ENCODE measurements at places on chromosomes 1 and 21.

GRCh38 chr1:197277166-197277565 is 9.1 kb downstream of the CRB1 start:
- DNase-seq = no peak

- DNase-seq = no peak
Observed at GRCh38 chr1:58816747-58817221, 32.9 kb upstream of the JUN start.

DNA sequence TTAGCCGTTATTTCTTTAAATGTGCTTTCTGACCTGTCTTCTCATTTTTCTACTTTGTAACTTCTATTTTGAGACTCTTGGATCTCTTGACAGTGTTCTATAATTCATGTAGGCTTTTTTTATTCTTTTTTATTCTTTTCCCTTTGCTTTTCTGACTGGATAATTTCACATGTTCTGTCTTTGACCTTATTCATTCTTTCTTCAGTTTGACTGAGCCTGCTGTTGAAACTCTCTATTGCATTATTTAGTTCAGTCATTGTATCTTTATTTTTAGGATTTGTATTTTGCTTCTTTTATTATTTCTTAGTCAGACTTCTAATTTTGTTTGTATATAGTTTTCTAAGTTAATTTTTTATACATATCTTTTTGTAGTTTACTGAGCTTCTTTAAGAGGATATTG is 66.1 kb downstream of the DNAH14 start:
- DNase-seq = no peak

- peak; percentile 24 for DNase-seq
Observed at GRCh38 chr1:156319664-156320063, 18.4 kb downstream of the CCT3 start.

DNA sequence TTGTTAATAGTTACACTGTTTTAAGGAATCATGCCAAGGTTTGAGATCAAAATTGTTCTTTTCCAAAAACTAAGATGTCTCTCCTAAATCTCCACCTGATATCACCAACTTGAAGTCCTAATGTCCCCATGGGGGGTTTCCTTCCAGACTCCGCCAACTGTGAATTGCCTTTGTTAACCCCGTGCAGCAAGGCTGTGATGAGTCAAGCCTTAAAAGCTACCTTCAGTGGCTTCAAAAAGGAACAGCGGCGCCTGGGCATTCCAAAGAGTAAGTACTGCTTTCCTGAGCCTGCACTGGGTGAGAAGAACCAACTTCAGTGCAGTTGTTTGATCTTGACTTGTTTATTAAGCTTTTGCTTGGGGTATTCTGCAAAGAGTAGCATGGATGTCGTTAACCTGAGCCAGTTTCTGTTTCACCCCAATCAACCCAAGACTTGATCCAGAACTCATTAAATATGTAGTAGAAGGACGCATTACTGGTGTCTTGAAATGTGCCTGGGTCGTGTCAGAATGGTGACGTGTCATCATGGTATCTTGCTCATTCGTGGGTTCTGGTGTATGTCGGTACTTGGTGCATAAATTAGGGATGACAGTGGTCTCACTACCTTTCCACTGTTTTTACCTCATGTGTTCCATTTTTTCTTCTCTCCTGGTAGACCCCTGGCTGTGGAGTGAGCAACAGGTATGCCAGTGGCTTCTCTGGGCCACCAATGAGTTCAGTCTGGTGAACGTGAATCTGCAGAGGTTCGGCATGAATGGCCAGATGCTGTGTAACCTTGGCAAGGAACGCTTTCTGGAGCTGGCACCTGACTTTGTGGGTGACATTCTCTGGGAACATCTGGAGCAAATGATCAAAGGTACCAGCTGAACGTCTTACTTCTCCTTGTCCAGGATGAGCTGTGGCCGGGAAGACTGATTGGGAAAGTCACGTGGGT is 8.7 kb downstream of the ETS2 start:
- DNase-seq = no peak

GRCh38 chr1:8024329-8024728 is 1.8 kb downstream of the ERRFI1 start:
- no peak for DNase-seq

DNA sequence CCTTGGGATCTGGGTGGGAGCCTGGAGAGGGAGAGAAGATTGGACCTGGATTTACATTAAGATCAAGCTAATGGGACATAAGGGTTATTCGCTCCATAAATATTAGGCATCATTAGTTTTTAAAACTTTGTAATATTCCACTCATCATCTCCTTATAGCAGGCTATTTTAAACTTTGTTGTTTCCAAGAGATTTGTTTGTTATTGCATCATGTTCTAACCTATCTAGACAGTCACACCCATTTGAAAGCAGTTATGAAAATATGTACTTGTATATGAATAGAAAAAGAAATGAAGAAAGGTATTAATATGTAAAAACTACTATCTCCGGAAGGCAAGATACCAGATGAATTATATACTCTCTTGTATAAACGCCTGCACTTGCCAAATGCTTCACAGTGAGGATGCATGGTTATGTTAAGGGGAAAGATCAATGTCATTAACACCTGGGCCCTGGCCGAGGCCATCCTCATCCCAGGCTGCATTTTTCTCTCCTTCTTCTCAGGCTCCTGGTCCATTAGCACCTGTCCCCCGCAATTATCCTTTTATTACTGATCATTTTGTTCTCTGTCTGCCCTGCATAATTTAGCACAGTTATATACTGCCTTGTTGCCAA is 468.2 kb downstream of the MATN1 start:
- DNase-seq = no peak

- no peak for DNase-seq
Observed at GRCh38 chr1:97827887-97828286, 92.9 kb downstream of the DPYD start.

DNA sequence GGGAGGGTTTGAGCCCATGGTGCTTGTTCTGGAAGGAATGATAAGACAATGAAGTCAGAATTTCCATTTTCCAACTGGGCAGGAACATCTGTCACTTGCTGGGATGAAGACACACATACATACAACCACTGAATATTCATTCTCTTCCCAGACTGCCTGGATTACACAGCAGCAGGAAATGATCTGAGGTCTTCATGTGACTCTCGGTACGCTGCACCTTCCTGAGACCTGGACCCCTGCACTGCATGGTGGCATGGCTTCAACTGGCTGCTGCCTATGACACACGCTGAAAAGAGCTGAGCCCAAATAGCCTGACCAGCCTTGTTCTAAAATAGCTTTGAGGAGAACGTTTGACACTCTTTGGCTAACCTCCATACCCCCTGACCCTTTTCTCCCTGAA is 150.6 kb downstream of the GABPA start:
- no peak for DNase-seq

DNA sequence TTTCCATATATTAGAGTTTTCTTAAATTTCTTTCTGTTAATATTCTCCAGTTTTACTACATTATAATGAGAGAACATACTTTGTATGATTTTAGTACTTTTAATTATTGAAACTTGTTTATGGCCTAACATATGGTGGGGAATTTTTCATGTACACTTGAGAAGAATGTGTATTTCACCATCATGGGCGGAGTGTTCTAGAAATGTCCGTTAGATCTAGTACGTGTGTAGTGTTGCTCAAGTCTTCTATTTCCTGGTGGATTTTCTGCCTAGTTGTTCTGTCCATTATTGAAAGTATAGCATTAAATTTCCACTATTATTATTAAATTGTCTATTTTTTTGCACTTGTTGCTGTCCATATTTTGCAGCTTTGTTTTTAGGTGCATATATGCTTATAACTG is 64.0 kb upstream of the RGS21 start:
- no peak for DNase-seq

GRCh38 chr1:31122101-31122735 is 56.7 kb upstream of the PUM1 start:
- no peak for DNase-seq

GRCh38 chr1:109793089-109793485 is 29.4 kb upstream of the EPS8L3 start:
- no peak for DNase-seq

- no peak for DNase-seq
Observed at GRCh38 chr1:51733793-51734522, 117.1 kb downstream of the OSBPL9 start.

DNA sequence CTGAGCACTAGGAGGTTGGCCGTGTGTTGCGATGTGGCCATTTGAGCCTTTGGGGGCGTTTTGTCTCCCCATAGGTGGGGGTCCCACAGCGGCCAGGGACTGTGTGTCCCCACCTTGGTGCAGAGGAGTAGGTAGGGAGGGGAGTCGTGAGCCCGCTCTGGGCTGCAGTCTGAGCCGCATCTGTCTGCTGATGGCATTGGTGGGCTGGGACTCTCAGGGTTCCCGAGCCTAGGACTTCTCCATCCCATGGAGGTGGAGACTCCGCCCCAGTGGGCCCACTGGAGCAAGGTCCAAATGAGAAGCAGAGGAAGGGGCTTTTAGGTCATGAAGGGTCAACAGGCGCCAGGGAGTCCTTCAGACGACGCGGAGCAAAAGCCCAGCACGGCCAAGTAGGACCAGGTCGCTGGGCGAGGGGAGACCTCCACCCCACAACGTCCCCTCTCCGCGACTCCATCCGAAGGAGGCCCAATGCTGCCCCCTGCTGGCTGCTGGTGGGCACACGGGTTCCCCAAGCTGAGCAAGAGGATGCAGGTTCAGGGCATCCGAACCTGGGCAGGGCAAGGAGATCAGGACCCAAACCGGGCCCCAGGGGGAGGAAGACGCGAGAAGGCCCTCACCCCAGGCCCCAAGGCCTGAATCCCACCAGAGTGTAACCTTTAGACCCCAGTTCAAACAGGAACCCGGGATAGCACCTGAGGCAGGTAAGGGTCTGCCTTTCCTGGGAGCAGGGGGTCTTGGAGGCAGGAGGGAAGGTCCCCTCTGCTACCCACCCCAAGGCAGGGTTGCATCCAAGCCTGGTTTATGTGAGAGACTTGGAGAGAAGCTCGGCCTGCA is 14.9 kb downstream of the TTC34 start:
- DNase-seq = peak; percentile 62

DNA sequence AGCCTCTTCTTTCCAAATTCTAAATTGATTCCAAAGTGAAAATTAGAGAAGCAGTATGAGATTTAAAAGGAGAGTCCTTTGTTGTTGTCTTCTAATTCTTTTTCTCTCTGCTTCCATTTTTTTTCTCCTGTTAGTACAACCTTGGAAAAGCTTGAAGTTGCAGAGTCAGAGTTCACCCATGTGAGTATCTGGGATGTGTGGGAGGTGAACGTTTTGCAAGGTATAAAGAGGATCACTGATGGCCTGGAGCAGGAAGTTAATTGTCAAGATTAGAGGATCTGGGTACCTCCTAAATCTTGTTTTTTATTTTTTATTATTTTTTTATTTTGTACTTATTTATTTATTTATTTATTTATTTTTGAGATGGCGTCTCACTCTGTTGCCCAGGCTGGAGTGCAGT is 7.7 kb upstream of the PSMD4 start:
- DNase-seq = no peak

DNA sequence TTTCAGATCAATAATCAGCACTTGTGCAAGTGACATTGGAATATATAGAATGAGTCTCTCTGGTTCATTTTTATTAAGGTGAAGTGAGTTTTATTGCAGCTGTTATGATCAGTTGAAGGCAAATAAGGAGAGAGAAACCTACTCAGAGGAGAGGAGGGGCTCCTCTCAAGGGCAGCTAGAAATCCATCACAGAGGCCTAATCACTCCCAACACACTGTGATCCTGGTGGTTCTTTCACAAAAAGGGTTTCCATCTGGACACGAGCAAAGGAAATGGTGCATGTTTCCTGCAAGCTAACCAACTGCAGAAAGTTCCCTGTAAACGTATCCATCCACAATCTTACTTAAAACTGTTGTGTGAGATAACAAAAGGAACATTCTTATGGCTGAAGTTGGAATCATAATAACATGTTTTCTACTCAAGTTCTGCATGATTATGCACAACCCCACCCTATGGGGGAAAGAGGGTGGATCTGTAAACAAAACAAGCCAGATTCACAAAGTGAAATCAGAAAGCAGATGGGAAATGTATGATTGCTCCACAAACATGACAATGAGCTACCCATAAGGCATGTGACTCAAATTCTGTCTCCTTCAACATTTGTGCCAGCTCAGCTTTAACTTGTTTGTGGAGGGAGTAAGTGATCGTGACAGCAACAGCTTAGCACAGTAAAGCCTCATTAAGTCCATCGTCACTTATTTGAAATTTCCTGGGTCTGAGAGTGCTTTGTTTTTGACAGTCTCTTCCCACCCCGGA is 141.2 kb upstream of the ST6GALNAC5 start:
- no peak for DNase-seq

DNA sequence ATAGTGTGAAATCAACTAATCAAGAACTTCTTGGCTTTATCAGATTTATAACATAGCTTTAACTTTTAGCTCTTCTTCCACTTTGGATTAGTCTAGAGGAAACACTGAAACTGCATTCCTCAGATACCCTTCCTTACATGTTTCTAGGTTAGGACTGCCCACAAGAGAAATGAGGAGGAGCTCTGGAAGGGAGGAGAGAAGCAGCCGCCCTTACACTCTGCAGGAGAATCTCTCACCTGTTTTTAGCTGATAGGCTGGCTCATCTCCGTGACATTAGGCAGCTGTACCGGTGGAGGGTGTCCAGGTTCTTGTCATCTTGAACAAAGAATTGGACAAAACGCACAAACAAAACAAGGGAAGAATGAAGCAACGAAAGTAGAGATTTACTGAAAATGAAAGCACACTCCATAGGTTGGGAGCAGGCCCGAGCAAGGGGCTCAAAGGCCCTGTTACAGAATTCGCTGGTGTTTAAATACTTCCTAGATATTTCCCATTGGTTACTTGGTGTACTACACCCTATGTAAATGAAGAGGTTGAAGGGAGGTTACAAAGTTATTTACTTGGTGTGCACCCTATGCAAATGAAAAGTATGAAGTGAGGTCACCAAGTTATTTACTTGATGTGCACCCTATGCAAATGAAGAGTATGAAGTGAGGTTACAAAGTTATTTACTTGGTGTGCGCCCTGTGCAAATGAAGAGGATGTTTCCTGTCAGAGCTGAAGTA is 524.9 kb upstream of the CHRM3 start:
- DNase-seq = no peak

DNA sequence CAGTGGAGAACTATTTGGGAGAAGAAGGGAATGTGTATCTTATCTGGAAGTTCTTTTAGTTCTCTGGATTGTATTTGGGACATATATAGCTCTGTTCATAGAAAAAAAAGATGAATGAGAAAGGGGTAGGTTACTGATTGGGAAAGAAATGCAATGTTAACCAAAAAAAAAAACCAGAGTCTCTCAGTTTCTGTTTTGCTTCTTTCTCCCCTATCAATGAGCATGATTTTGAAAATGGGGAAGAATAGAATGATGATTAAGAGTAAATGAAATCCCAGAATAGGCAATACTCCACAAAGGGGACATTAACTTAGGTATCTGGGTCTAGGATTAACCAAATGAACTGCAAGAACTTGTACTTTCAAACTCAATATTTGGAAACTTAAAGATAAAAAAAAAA is 92.9 kb downstream of the RHOU start:
- no peak for DNase-seq

DNA sequence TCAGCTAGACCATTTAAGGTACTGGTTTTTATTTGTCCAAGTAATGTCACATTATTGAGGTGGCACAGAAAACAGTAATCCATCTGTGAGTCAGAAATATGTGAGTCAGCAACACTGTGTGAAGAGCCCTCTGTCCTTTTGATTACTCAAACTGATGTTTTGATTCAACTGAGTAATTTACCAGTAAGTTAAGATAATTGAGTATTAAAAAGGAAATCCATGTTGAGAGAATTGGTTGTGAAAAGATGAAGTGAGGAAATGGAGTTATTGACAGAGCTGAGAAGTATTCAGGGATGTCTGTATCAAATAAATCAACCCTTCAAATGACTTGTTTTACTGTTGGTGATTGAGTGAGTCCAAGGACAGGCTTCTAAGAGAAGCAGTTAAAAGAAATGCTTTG is 302.7 kb upstream of the SGIP1 start:
- DNase-seq = peak; percentile 74

Measured in activated CD4-positive, alpha-beta T cell treated with anti-CD3 and anti-CD28 coated beads, Interleukin-10, Interleukin-2, amounts not matched to agents 100 ng/mL and 50 ng/mL, durations not matched to agents 16 hours and 8 hours (primary cell).